ENCODE measurements at places on chromosomes 7 and 10.
A peak's percentile ranks its signal among the peaks of the same experiment; 100 is the strongest.

DNA sequence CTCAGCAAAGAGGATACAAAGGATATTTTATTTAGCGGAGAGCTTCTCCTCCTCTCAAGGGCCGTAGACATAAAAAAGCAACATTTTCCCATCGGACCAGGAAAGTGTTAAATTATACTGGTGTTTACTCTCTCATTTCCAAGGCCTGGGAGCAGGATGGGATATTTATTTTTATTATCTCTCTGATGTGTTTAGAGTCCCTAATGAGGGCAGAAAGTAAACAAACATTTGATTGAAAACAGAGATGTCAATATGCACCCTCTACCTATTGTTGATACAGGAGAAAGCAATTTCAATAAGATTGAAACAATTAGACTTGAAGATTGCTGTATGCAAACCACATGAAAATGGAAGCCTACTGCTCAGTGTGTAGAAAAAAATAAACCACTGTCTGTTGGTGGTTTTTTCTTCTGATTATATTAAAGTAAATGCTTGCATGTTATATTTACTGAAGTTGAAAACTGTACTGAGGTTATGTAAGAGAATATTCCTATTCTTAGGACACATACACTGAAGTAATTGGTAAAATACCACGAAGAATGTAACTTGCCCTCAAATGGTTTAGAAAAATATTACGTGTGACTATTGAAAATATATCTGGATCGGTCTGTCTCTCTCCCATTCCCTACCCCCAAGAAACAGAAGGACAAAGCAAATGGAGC lies 59.3 kb downstream of the ATXN7L1 start:
- no peak overlapping the region for H3K27ac ChIP-seq
- no peak for DNase-seq
- no peaks in the 10 kb centered on the region for H3K4me1 ChIP-seq
- H3K4me3 ChIP-seq: no peak overlapping the region
- peaks cover 3% of the 10 kb centered on the region for H3K27me3 ChIP-seq

- peaks cover 4% of the 10 kb centered on the region for H3K27me3 ChIP-seq
- H3K4me3 ChIP-seq: no peak overlapping the region
- no peak for DNase-seq
- H3K36me3 ChIP-seq: peaks cover 8% of the 10 kb centered on the region
- H3K27ac ChIP-seq: no peak overlapping the region
- H3K4me1 ChIP-seq: peaks cover 6% of the 10 kb centered on the region
Measured at GRCh38 chr7:5439572-5440496, 16.2 kb upstream of the TNRC18 start.

DNA sequence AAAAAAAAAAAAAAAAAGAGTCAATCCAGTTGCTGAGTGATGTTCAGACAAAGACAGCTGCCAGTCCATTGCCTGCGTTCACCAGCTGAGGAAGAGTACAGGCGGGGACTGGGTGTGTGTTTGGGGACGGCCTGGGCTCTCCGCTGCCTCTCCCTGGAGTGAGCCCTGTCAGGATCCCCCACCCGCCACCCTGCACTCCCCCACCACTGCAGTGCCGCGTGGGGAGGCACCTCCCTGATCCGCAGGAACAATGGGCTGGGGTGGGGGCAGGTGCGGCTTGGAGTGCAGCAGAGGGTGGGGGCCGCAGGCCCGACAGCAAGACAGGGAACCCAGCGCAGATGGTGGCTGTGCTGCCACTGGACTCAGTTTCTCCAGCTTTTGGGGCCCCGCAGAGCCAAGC lies 1.4 kb downstream of the HSPA12A start:
- H3K27ac ChIP-seq: no peak overlapping the region
- peak overlapping the region; percentile 41 for H3K4me3 ChIP-seq
- peaks cover 4% of the 10 kb centered on the region for H3K4me1 ChIP-seq
- peaks cover 33% of the 10 kb centered on the region for H3K27me3 ChIP-seq

DNA sequence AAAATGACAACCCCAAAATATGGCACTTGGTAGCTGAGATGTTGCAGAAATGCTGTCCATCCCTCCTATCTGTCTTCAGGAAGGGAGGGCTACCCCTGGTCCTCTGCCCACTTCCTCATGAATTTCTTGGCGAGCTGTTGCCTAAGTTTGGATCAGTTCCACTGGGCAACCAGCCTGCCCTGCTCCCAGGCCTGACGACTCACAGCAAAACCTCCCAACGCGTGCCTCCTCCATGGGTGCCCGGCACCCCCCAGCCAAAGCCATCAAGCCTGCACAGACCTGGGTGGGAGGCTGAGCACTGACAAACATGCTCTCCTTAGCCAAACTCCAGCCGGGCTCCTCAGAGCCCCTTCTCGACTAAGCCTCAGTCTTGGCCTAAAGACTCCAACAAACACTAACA lies 8.9 kb downstream of the VSTM4 start:
- peaks cover 11% of the 10 kb centered on the region for H3K27me3 ChIP-seq
- H3K36me3 ChIP-seq: no peaks in the 10 kb centered on the region
- H3K4me3 ChIP-seq: no peak overlapping the region
- H3K4me1 ChIP-seq: peaks cover 7% of the 10 kb centered on the region

DNA sequence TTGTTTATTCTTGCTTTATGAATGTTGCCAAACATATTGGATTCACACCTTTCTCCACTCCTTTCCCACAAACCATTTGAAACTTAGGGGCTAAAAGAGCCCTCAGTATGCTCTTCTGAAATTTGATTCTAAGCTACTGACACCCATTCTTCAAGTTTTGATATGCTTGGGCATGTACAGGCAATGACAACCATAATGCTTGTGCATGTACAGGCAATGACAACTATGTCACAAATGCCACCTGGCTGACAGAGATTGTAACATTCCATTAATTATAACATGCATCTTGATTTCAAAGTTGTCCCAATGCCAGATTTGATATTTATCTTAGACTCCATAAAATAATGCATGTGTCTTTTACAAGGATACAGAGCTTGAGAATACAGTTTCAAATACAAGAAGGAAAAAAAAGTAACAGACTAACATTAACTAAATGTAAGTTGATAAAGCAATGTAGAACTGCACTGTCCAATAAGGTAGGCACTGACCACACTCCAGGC lies 17.5 kb upstream of the CDK1 start:
- peaks cover 2% of the 10 kb centered on the region for H3K4me1 ChIP-seq
- no peak overlapping the region for H3K27ac ChIP-seq
- DNase-seq: no peak
- H3K4me3 ChIP-seq: no peak overlapping the region
- peaks cover 1% of the 10 kb centered on the region for H3K36me3 ChIP-seq

DNA sequence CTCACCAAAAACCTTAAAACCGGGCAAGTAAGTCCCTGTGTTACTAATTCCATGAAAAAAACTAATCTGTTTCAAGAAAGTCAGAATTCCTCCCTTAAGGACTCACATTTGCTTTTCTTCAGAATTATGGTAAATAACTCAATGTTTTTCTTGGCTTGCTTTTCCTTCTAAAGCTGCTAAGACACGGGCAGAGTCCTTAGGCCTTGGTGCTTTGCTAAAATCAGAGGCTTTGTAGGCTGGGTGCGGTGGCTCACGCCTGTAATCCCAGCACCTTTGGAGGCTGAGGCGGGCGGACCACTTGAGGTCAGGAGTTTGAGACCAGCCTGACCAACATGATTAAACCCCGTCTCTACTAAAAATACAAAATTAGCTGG lies 32.0 kb downstream of the GNA12 start:
- H3K27me3 ChIP-seq: no peaks in the 10 kb centered on the region
- H3K4me3 ChIP-seq: no peak overlapping the region
- DNase-seq: no peak

GRCh38 chr7:4882169-4883032 lies 1.1 kb downstream of the RADIL start:
- peak overlapping the region; percentile 12 for H3K4me3 ChIP-seq
- no peak for DNase-seq
- no peaks in the 10 kb centered on the region for H3K36me3 ChIP-seq
- H3K4me1 ChIP-seq: peaks cover 6% of the 10 kb centered on the region
- H3K27ac ChIP-seq: no peak overlapping the region
- peaks cover 13% of the 10 kb centered on the region for H3K27me3 ChIP-seq
